Dermis microvascular lymphatic vessel endothelial cell (primary cell): ENCODE measurements at places on chromosomes 13 and 19. TPM values are rescaled to one million over a fixed set of nuclear protein-coding genes. Genes with fewer than 3 reads are reported as not detected.

DNA sequence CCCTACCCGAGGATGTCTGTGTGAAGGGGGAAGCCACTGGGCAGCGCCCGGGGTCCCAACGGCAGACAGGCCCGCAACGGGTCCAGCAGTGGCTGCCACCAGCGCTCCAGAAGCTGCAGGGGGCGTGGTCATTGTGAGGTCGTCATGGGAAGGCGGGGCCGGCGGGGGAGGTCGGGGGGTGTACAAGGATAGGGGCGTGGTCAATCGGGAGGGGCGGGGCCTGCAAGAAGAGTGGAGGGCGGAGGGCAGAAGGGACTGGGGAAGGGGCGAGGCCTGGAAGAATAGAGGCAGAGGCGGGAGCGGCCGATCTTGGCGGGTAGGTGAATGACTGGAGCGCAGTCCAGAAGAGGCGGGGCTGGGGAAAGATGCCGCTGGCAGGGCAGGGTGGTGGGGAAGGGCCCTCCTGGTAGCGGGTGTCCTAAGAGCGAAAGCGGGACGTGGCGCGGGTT lies 4.4 kb downstream of the FUZ start:
- DNase-seq: peak; percentile 62

DNA sequence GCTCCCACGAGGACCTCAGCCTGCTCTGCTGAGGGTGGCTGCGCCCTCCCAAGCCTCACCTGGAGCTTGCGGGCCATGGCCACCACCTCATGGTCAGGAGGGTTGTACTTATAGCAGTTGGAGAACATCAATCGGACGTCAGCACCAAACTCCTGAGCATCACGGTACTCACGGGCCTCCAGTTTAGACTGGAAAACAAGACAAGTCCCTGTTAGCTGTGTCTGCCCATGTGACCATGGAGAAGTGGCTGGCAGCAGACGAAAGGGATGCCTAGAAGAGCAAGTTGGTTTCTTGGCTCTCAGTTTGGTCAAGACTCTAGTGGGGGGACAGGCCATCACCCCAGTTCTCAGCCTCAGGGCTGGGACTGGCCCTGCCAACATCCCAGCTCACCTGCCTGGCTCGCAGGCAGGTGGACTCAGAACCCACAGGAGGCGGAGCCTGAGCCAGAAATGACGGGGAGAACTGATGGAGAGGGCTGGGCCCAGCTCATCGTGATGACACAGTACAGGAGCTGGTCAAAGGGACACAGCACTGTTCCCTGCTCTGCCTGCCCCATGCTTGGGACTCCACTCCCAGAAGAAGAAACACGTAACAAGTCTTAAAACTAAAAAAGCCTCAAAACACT lies 31.2 kb upstream of the EPHX3 start:
- DNase-seq: no peak

ZNF98 gene
- 0.13 TPM in 1 of 2 replicates, not detected in the other for total RNA-seq

OR10H1 gene
- total RNA-seq: not detected in 2 replicates
